ENCODE measurements at places on chromosomes 11 and 22.

GRCh38 chr11:128165572-128165971, 421.8 kb downstream of the ETS1 start:
- no peak for DNase-seq

GRCh38 chr22:31083377-31083768, 2.3 kb downstream of the SMTN start:
- no peak for DNase-seq

GRCh38 chr11:1224111-1224490, 1.2 kb downstream of the MUC5B start:
- no peak for DNase-seq

DNA sequence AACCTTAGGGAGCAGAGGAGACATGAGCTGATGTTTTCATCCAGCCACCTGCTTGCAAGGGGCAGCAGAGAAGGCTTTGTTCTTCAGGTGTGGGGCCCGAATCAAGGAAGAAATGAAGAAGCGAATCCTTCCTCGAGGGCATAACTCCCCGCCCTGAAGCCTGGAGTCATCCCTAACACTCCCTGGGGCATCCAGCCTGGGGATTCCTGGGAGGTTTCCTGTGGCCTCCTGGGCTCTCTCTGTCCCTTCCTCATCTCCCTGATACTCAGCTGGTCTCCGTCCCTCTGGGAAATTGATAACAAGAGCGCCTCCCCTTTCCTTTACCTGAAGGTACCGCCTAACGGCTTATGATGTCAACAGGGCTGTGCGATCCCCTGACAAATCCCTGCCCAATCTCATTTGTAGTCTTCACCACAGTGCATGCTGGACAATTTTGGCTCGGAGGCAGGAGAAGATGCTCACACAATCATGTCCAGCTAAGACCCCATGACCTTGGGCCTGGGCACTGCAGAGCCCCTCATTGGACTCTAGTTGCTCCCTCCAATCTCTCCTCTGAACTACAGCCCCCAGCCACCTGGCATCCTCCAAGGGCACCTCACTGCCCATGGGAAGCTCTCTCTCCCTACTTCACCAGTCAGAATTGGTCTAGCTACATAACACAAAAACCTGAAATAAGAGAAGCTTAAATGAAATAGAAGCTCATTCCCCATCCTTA, 80.6 kb upstream of the RTL6 start:
- DNase-seq, result no peak

GRCh38 chr11:127994736-127995135, 592.6 kb downstream of the ETS1 start:
- peak; percentile 89 for DNase-seq

DNA sequence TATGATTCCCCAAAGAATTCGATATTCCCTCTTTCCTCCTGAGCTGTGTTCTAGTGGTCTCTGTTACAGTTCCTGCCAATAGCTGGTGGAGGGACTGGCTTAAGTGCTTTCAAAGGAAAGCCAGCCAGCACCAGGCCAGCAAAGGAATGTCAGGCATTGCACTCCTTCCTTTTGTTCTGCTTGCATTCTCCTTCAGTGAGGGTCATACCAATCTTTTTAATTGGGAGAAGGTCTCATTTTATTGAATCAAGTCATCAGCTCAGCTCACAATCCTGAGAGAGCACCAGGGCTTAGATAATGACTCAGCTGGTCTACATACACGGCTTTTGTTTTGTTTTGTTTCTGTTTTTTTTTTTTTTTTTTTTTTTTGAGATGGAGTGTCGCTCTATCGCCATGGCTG, 222.9 kb downstream of the NAV2 start:
- DNase-seq, result peak; percentile 90
